Esophagus squamous epithelium (tissue), 5 donors: ENCODE measurements at places on chromosomes 6 and 20.

DNA sequence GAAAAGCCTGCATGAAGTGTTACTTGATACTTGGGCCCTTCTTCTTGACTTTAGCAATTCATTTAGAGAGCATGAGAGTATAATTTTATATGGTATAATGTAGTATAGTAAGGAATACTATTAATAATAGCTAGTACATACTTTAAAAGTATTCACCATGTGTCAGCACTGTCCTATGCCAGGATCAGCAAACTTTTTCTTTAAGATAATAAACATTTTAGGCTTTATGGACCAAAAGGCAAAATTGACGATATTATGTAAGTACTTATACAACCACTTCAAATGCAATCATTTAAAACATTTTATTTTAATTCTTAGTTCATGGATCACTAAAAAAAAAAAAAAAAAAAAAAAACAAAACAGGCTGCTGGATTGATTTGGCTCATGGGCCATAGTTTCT is 163.9 kb downstream of the IBTK start:
- no peak for DNase-seq

DNA sequence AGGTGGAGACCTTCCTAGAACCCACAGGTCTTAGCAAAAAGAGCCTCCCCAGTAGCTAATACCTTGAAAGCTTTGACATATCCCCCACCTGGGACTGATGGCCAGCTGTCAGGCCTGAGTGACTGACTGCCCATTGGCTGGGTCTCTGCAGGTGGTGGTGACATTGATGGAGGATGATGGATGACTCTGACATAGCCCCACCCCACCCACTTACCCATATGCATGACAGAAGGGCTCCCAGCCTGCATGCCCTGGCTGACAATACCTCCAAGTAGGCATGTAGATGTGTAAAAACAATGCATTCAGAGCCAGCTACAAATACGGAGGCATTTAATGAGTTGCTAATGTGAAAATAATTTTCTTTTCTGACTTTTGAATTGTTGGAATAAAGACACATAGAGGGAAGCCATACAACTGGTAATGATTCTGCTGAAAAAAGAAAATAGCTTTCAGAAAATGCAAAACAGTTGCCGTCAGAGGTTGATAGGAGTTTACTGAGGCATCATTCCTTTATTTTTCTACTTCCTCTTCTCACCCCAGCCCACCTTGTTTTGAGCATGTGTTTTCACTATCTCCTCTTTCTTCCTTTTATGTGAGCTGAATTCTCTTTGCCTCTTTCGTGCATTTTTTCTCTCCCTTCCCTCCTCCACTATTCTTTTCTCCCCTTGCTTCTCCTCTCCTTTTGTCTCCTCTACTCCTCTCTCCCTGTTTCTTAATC is 70.6 kb downstream of the OLIG3 start:
- DNase-seq, result no peak

DNA sequence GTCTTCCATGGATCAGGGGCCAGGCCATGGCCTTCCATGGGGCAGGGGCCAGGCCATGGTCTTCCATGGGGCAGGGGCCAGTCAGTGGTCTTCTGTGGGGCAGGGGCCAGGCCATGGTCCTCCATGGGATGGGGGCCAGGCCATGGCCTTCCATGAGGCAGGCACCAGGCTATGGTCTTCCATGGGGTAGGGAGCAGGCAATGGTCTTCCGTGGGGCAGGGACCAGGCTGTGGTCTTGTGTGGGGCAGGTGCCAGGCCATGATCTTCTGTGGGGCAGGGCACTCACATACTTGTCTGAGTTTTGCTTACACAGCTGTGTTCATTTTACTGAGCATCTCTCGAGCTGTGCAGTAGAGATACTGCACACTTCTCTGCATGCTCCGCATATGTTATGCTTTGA is 57.3 kb upstream of the THBS2 start:
- no peak for DNase-seq

- DNase-seq, result no peak
Measured at GRCh38 chr6:151148111-151148510, 91.7 kb upstream of the AKAP12 start.

- no peak for DNase-seq
Measured at GRCh38 chr6:95685822-95686221, 108.5 kb downstream of the MANEA start.

DNA sequence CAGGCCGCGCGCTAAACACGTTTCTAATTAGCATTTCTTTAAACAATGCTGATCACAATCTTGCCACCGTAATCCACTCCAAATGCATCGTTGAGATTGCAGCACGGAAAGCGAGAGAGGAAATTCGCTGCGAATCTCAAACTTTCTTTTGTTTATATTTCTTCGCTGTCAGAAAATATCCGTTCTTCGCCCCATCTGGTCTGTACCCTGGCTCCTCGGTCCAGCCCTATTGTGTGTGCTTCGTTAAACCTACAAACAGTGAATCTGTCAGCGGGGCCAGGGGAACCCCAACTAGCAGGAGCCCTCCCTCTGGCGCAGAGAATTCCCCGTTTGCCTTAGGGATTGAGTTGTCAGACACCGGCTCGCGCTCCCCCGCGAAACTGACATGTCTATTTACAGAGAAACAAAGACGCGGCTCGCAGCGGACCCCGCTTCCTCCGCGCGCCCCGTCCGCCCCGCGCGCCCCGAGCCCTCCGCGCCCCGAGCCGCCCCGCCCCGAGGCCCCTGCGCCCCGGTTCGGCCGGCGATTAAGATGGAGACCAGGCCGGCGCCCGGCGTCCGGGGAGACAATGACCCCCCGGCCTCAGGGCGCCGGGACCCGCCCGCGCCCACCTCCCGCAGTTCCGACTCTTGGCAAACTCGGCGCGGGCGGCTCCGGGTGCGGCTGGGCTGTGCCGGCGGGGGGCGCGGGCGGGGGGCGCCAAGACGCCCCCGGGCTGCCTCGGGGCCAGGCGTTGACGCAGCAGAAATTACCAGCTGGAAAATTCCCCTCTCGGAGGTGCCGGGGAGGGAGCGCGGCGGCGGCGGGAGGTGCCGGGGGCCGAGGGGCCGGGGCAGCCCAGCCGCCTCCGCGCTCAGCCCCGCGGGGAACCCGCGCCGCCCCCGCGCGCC is 874 bp downstream of the ZBTB46 start:
- no peak for DNase-seq

- no peak for DNase-seq
Measured at GRCh38 chr6:83183082-83183828, 9.8 kb downstream of the PGM3 start.

DNA sequence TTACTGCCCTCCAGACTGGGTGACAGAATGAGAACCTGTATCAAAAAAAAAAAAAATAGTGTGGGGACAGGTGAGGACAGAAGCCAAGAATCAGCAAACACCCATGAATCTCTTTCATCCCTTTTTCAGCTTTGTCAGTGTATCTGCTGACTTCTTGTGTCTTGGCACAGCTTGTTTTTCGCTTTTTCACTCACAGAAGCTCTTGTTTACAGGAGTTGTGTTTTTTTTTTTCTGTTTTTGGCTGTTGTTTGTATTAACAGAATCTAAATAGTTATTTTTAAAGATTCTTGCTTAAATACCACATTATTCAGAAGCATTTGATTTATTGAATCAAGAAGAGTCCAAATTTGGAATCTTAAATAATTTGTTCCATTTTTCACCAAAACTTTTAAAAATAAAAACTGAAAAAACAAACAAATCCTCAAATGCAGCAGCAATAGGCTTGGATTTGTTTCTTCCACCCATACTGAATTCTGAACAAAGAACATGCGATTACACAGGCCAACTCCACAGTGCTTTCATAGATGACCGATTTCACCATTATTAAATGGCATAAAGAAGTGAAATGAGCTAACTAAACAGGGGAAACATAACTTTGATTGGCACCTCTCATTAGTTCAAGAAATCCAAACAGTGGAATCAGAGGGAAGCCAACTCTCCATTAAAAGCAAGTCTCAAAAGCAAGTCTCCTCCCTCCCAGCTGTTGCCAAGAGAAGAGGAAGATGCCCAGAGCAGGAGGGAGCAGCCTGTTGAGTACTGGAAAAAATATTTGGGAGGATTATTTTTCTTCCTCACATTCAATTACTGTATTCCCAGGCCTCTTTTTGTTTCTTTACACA is 27.2 kb upstream of the GPR63 start:
- DNase-seq, result no peak

DNA sequence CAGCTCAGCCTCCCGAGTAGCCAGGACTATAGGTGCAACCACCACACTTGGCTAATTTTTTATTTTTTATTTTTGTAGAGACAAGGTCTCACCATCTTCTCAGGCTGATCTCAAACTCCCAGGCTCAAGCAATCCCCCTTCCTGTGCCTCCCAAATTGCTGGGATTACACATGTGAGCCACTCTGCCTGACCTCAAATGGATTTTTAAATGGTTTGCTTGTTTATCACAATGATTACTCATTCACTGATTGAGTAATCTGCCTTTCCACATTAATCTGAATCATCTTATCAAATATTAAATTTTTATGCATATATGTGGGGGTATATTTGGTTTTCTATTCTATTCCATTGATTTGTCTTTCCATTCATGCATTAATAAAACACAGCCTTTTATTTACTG is 9.4 kb upstream of the KHDC1L start:
- no peak for DNase-seq

GRCh38 chr20:42556575-42556974 is 633.1 kb downstream of the PTPRT start:
- no peak for DNase-seq

DNA sequence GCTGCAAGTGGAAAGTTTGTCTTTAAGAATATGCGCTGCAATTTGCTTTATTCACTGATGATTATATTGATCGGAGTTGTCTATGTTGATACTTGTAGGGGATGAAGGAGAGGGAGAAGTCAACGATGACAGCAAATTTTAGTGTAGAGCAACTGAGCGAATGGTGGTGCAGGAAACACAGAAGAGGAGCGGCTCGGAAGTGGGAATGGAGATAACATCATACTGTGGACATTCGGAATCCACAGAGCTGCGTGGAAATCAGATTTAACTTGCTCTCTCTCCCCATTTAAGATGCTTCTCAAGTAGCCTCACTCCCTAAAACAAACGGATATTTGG is 722 bp upstream of the TMEM14B start:
- no peak for DNase-seq

- DNase-seq, result no peak
Measured at GRCh38 chr20:18585134-18585533, 2.7 kb upstream of the DTD1 start.

DNA sequence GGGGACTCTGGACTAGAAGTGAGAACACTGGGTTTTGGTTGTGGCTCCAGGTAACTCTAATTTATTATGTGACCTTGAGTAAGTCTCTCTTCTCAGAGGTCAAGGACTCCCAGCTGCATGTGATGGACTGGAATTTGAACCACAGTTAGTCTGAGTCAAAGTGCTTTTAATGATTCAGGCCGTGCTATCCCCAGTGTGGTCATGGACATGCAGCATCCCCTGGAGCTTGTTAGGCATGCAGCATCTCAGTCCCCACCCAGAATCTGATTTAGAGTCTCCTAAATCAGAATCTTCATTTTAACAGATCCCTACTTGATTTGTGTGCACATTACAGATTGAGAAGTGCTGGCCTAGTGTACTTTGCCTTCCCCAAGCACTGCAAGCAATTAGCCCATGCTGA is 74.2 kb downstream of the TOX2 start:
- no peak for DNase-seq

DNA sequence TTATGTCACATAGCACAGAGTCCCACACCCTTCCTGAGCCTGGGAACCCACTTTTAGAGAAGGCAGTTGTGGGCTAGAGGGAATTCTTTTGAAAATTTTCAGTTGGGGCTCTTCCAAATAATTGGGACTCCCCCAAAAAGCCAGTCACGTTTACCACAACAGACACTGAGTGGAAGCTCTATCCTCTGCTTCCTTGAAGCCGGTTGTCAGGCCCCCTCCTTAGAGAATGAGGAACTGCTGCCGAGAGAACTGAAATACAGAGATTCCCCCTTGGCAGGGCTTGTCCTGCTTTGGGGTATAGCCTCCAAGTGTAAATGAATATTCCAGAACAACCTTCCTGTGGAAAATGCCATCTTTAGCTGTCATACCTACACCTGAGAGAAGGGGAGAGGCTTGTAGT is 2.7 kb upstream of the JAG1 start:
- DNase-seq, result no peak

GRCh38 chr6:140736231-140736630 is 1361.8 kb upstream of the CITED2 start:
- no peak for DNase-seq

GRCh38 chr20:9028419-9028818 is 40.5 kb upstream of the PLCB4 start:
- DNase-seq, result no peak

DNA sequence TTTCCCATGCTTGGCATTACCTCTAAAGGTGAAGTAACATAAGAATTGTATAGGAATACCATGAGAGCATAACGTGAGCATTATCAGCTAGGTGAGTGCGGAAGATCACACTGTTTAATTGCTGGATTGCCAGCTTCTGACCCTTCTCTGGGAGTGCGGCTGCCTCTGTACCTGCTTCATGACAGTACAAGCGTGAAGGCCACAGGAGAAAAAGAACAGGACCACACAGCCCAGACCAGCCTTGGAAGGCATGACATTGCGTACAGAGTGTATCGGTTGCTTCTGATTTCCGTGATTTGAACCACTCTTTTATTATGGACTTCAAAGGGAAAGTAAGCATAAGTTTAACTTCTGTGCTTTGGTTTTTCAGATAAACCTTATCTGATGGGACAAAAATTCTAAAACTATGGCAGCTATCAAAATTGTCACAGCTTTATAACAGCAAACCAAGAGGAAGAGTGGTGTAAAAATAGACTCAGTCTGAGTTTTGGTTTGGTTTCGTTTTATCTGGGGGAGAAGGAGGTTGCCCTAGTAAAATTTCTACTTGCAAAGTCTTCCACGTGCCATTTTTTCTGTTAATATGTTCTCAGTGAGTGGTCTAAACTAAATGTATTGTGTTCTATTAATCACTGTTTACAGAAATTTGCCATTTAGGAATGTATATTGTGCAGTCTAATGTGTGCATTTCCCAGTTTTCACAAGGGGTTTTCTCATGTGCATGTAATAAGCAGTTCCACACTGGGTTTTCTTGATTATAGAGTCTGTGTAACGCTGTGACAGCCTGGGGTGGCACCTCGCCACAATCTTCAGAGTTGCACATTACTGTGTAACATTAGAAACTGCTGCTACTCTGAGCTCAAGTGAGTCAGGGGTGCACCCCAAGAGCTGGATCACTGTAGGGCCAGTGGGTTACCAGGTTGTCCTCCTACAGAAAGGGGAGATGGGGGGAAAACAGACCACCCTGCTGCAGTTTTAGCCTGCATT is 97.3 kb downstream of the RPP40 start:
- no peak for DNase-seq
